ENCODE measurements at places on chromosomes 5 and 9.

GRCh38 chr9:123401879-123402513 is 46.0 kb downstream of the CRB2 start:
- DNase-seq: no peak

DNA sequence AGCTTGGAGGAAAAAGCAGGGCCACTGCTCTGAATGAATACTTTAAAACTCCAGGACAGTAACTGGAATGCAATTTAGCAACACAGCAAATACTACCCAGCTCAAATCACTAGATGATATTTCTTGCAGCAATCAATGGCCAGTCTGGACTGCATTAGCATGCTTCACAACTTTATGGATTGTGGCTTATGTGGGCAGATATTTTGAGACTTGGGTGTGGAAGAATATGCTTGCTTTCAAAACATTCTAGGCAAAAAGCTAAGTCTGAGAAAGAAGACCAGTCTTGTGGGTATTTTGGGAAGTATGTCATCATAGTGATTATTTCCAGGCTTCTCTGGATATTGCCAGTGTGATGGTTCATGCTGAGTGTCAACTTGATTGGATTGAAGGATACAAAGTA is 3.1 kb downstream of the RANBP3L start:
- DNase-seq: no peak

DNA sequence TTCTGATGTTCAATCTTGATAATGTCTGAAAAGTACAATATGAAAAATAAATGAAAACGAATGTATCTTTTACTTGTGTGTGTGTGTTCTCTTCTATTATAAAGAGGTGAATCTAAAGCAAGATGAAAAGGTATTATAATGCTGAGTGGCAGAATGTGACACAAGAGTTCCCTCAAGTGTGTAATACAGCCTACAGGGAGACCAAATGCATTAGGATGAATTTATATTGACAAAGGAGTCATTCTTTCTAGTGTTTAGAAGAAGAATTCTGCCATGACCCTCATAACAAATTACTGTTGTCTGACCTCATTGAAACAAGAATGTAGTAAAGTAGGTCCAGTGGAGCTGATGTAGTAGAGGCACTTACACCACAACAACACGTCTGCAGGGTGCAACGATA is 1119.0 kb upstream of the CDH10 start:
- DNase-seq: no peak

DNA sequence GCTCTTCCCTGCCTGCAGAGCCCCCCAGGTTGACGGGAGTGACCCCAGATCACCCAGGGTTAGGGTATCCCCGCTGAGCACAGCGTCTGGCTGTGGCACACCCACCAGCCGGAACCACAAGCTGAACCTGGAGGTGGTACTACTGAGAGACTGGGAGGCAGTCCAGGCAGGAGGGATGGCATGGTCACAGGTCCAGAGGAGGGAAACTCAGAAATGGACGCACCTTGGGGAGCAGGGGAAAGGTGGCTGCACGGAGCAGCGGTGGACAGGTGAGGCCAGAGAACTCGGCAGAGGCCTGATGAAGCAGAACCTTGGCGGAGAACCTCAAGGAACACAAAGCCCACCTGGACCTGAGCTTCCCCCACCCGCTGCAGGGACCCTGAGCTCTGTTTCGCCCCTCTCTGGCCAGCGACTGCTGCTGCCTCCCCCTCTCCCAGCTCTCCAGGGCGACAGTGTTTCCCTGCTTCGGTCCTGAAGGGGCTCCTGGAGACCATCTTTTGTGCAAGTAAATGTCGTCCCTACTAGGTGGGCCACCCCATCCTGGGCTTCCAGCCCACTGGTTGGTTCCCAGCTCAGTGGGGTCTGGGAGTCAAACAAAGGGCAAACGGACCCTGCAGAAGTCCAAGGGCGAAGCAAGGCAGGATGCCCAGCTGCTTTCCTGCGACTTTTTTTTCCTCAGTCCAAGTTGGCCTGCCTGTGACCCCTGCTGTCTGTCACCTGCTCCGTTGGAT is 845 bp downstream of the ADGRD2 start:
- DNase-seq: no peak
